ENCODE measurements at places on chromosomes 11 and 22.

DNA sequence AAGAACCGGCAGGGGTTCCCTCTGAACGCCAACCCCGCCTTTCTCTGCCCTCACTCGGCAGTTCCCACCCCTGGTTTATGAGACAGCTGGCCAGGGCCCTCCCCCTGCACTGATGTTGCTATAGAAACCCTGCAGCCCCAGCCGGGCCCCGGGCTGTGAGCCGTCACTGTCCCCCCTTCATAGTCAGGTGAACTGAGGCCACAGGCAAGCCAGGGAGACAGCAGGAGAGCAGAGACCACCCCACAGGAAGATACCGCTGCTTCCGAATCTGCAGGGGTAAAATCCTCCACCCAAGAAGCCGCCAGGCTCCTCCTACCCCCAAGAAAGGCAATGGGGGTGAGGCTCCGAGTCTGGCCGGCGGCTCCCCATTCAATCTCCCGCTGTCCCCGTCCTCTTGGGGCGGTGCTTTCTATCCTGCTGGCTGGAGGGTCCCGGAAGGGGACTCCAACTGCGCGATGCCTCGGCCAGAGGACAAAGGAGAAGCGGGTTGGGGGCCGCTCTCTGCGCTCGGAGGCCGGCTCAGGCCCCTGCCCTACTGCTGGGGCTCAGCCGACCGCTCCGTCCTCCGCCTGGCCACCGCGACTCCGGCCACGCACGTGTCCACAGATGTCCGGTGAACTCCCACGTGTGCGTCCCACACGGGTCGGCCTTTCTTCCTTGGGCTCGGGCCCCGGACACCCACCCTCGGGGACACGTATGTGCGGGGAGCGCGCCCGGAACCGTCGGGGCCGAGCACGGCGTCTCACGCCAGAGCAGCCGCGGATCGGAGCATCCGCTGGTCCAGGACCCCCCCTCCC lies 587 bp downstream of the SLC25A22 start:
- peak; percentile 85 for DNase-seq

DNA sequence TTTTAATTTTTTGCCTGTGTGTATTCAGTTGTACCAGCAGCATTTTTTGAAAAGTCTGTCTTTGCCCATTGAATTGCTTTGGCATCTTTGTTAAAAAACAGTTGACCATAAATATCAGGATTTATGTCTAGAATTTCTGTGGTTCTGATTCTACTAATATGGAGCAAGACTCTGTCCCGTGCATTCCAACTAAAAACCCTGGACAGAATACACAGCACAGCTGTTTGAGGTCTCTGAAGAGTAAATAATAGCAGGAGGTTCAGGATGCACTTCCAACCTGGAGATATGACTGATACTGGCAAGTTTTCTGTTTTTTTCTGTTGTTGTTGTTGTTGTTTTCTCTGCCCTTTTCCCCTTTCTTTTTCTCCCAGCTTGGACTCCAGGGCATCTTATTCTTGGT lies 141.9 kb downstream of the TMEM135 start:
- no peak for DNase-seq

DNA sequence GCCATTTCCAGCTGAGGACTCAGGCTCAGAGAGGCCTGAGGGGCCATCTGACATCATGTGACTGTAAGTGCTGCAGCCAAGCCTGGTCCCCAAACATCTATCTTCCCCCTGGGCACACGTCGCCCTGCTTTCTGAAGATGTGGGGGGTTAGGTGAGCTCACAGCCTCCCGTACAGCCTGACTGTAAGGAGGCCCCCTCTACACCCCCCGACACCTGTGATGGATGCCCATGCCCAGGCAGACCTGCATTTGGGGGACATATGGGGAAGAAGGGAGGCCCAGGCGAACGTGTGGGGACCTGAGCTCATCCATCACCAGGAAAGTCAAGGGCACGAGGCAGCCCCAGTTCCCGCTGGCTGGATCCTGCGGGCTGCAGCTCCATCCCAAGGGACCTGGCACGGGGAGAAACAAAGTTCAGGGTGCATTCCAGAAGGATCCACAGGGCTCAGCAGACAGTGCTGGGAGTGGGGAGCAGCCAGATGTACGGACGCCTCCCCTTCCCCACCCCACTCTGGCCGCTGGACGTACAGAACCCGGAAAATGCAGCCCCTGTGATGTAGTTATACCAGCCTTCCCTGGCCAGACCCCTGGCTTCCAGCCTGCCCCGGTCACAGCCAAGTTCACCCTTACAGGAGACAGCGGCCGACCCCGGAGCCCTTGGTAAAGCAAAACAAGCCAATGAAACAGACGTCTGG lies 1431.4 kb downstream of the BRD1 start:
- DNase-seq = no peak

DNA sequence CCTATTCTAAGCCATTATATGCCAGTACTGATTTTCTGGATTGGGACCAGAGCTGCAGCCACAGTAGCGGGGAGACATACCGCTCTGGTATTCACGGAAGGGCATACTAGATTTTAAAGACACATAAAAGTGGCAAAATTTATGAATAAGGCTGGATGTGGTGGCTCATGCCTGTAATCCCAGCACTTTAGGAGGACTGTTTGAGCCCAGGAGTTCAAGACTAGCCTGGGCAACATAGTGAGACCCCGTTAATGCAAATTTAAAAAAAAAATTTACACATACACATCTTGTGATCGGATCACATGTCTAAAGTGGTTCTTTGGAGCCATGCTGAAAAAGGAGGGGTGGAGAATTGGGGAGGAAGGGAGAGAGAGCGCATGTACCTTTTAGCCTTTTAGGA lies 9.0 kb downstream of the RPL27A start:
- no peak for DNase-seq

GRCh38 chr11:64536396-64536941 lies 54.6 kb upstream of the SLC22A12 start:
- peak; percentile 46 for DNase-seq

- no peak for DNase-seq
These were observed 26.7 kb upstream of the FBLN1 start for GRCh38 chr22:45475851-45476514.

GRCh38 chr11:68266936-68267880 lies 4.6 kb downstream of the C11orf24 start:
- DNase-seq = no peak

- DNase-seq = no peak
These were observed 52.4 kb upstream of the CD5 start for GRCh38 chr11:61049859-61050258.

DNA sequence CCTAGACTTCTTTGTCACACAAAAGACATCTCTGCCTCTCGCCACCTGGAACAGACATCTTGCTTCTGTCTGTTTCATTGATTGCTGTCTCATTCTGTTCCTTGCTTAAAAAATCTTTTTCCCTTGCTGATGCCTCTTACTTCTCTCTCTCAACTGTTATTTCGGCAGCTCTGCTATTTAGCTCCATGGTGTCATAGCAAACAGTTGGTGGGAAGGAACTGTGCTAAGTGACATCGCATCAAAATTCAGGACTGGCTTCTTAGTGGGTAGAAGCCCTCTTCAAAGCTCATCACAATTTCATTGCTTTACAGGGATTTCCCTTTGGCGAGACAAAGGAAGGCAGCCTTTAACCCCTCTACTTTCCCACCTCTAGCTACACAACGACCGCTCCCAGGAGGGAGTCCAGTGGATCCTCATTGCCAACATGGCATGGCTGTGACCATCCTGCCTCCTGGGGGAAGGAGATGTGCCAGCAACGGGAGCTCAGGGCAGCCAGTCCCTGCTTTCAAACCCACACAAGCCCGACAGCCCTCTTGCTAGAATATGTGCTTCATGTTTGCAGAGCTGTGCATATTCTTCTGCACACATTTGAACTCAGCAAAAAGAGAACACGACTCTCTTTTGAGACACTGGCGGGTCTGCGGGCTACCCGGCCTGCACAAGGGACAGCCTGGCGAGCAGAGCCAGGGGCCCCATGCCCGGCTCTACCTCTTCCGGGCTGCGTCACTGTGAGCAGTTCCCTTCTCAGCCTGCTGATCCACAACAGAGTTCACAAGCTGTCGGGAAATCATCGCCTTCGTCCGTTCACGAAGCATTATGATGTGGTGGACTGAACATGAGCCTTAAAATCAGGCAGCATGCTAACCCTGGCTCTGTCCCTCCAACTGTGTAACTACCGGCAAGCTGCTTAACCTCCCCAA lies 51.1 kb upstream of the JAM3 start:
- no peak for DNase-seq

DNA sequence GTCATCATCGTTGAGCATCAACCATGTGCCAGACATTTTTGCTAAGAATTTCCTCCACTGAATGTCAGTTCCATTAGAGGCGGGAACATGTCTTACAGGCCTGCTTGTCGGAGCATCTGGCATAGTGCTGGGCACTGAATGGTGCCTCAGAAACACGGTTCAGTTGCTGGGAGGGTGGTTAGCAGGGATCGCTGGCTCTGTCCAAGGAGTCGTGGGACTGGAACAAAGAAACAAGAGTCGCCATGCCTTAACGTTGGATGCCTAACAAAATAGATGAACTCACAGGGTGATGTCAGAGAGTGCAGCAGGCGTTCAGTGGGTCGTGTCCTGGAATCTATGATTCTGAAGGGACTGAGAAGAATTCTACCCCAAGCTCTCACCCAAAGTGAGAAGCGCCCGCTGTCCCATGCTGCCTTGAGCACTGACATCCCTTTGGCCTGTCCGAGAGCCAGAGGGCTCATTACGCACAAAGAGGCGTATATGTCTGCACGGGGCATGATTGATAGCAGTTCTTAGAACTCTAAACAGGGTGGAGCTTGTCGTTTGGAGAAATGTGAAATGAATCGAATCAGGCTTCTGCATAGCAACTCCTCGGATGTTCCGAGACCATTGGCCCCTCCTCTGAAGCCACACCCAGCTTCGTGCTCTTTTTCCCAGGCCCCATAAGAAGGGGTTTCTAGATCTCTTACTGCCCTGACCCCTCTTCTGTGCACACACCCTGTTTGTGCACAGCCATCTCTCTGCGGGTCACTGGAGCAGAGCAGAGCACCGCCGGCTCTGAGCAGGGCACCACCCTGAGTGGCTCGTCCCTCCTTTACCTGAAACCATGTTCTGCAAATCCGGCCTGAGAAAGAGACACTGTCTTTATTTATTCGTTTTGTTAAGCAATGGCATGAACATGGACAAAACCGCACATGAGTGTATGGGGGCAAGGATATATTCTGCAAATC lies 113.1 kb upstream of the B3GAT1 start:
- no peak for DNase-seq

- no peak for DNase-seq
These were observed 16.4 kb upstream of the NEFH start for GRCh38 chr22:29463629-29464028.

DNA sequence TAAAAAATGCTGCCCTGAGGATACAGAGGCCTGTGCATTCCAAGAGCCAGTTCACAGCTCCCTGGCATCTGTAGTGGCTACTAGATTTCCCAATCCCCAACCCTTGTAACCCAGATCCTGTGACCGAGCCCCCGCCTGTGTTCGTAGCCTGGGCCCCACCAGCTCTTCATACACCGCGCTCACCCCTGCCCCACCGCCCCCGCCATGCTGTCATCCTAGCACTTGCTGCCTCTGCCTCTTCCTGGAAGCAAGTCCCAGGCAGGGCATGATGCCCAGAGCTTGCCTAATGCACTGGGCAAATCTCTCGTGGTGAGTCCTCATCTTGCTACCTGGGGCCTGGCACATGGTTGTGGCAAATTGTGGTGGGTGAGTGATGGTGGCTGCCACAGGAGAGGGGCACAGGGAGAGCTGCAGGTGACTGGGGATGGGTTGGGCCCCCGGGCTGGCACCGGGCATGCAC lies 7.1 kb downstream of the MGAT3 start:
- peak; percentile 45 for DNase-seq

- DNase-seq = peak; percentile 92
These were observed 28.4 kb downstream of the KIAA0930 start for GRCh38 chr22:45212306-45212709.

DNA sequence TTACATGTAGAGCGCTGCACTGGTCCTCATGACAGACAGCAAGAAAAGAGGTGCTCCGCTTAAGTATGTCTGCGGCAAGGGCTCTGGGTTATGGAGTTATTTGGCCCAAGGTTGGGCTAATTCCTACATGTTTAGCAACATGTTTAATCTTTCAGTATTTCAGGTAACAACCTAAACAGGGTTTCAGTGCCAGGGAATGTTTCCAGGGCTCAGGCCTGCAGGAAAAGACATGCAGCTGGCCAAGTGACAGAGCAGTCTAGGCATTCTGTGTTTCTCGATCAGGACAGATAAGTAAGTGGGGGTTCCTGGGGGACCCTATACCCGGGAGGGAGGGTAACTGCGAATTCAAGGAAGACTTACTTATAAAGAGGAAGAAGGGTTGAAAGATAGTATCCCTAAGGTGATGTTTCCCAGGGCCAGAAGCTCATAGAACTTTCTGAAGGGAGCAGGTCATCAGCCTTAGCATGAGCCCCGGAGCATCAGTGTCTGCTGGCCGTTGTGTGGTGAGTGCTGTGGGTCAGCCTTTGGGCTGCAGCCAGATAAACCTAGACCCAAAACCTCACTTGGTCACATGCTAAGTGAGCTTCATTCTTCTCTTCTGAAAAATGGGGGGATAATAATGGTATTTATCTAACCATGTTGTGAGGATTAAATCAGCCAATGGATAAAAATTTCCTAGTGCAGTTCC lies 18.4 kb downstream of the KCNJ5 start:
- no peak for DNase-seq

GRCh38 chr11:131978351-131978750 lies 607.9 kb downstream of the NTM start:
- no peak for DNase-seq

DNA sequence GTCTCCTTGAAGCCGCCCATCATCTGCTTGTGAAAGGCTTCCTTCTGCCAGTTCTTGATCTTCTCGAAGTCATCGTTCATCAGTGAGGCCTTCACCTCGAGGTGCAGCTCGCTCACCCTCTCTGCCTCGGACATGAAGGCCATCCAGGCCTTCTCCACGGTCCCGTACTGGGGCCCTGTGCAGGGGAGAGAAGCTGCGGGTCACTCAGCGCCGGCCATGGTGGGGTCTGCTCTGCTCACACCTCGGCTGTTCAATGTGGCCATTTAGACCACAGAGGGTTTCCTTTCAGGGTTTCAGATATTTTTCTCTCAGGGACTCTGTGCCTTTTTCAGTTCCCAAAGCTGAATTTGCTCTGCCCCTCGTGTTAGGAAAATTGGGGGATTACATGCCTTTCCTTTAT lies 33.9 kb upstream of the ARFGAP3 start:
- no peak for DNase-seq

DNA sequence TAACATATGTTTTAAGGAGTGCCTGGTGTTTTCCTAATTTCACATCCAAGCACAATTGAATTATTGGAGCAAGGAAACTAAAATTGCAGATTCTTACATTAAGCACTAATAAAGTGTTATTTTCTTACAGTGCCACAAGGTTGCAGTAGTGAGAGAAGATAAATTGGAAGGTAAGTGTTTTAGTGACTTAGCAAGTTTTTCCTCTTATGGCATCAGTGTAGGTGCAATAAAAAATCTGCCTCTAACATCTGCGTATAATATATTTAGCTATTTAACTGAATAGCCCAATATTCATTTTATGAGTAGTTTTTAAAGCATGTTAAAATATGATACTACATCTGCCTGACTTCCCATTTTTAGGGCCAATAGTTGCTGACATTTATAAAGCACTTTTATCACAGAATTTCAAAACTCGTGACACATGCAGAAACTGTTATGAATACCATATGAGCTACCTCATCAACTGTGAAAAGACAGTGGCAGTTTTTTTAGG lies 19.0 kb downstream of the POLD3 start:
- peak; percentile 57 for DNase-seq

- peak; percentile 6 for DNase-seq
These were observed 1.0 kb downstream of the PHETA2 start for GRCh38 chr22:42074846-42075676.

Measured in AG20443 (cell line).